GM12878 (cell line): ENCODE measurements at places on chromosomes 5 and 9.

- DNase-seq = no peak
These were observed 50.8 kb upstream of the CTNNA1 start for GRCh38 chr5:138702166-138703077.

GRCh38 chr5:121489972-121490371, 361.7 kb upstream of the FTMT start:
- DNase-seq = no peak

GRCh38 chr5:143251946-143252345, 151.5 kb downstream of the NR3C1 start:
- no peak for DNase-seq

- no peak for DNase-seq
These were observed 650 bp downstream of the FRMD3 start for GRCh38 chr9:83537331-83538171.

DNA sequence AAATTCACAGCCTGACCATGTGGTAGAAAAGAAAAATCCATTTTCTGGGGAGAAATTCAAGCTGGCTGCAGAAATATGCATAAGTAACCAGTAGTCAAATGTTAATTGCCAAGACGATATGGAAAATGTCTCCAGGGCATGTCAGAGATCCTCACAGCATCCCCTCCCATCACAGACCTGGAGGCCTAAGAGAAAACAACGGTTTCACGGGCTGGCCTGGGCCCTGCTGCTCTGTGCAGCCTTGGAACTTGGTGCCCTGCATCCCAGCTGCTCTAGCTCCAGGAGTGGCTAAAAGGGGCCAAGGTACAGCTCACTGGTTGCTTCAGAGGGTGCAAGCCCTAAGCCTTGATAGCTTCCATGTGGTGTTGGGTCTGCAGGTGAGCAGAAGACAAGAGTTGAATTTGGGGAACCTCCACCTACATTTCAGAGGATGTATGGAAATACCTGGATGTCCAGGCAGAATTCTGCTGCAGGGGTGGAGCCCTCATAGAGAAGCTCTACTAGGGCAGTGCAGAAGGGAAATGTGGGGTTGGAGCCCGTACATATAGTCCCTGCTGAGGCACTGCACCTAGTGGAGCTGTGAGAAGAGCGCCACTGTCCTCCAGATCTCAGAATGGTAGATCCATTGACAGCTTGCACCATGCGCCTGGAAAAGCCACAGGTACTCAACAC, 49.7 kb downstream of the PTBP3 start:
- DNase-seq = no peak

GRCh38 chr9:105444130-105444529, 3.7 kb upstream of the FSD1L start:
- no peak for DNase-seq

DNA sequence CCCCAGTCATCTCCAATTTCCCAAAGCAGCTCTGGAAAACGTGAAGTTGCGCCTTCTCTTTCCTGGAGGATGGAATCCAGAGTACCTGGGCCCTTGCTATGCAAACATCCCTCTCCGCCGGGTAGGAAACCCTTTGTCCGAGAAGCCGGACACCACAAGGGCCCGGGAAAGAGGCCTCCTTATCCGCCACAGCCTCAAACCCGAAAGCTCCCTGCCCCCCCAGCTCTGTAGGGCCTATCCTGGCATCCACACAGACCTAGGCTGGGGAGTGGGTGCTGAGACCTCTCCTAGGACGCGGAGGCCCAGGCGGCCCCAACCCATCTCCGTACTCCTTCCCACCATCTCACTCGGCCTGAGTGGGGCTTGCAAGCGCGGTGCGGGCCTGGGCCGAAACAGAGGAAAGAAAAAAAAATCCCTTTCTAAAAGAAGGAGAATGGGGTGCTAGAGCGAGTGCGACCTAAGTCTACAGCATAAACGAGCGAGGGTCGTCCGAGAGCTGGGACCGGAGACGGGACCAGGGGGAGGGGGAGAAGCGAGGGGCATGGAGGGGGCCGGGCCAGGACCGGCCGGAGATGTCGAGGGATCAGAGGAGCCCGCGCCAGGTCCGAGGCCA, 624 bp downstream of the FBXW11 start:
- no peak for DNase-seq

GRCh38 chr5:133714161-133714915, 102.0 kb upstream of the FSTL4 start:
- no peak for DNase-seq

DNA sequence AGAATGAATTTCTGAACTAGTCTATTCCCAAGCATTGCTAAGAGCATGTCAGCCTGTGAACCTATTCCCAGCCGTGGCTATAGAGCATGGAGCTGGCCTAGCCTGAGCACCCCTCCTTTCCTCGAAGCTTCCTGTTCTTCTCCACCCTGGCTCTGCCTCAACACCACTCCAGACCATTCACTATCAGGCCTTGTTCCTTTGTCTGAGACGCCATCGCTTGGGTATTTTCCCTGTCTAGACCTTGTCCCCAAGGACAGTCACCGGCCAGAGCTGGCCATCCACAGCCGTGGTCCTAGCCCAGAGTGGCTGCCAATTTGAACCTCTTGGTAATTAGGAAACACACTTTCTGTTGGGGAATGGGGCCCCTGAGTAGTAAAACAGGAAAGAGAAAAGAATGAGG, 105.8 kb downstream of the LIFR start:
- no peak for DNase-seq

DNA sequence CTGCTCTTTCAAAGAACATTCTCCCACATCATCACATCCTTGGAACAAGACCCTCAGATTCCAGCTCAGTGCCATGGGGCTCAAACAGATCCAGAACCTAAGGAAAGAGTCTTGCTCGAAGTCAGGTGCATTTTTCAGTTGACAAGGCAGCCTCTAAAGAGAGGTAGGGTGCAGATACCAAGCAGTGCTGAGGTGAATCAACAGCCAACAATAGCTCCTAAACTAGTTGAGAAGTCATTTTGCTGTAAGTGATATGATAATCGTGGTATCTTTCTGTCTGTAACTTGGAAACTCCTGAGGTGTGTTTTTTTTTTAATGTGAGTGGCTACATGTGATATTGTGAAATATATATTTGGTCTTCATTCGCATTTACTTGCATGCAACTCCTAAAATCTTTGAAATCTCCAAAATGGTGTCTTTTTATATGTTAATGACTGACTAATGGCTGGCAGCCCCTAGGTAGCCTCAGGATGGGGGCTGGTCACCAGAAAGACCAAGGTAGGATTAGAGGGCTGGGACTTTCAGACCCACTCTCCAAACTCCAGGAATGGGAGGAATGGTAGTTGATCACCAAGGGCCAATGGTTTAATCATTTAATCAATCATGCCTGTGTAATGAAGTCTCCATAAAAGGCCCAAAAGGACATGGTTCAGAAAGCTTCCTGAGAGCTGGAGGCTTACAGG, 96.6 kb downstream of the SERINC5 start:
- DNase-seq = no peak

GRCh38 chr5:65126542-65127069, 355.1 kb downstream of the ADAMTS6 start:
- no peak for DNase-seq

GRCh38 chr9:128394379-128395168, 23.4 kb downstream of the URM1 start:
- no peak for DNase-seq
